ENCODE measurements at places on chromosomes 4 and X.

GRCh38 chr4:142278171-142278570 lies 567.9 kb downstream of the INPP4B start:
- no peak for DNase-seq

DNA sequence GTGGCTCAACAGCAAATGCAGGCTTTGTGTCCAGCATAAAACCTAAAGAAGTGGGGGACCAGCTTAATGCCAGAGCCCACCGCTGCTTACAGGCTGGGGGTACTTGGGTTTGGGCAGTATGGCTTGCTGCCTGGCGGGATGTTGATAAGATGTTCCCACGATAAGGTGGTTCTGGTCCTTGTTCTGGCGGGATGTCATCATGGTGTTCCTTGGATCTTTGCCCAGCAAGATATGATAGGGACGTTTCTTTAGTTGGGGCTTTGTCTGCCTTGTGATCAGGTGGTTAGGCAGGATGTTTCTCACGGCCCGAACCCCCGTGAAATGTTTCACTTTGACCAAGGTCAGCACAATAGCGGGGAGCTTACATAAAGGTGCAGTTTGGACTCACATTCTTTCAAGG lies 35.3 kb downstream of the PNPLA4 start:
- no peak for DNase-seq

DNA sequence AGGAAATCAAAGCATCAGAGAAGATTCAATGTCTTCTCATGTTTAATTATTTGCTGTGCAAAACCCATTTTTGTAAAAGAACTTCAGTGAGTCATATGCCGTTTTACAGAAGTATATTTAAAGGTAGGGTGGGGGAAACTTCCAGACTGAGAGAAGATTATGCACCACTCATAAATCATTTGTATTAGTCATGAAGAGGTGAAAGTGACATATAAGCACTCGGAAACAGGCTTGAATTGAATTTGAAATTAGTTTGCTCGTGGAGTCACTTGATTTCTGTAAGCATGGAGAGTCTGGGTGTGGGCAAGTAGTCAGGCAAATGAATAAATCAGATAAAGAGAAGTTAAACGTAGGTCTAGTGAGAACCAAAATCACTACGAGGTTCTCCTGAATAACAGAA lies 335.1 kb downstream of the ANK2 start:
- DNase-seq: no peak

- DNase-seq: no peak
These were observed 17.7 kb downstream of the OTUD5 start for GRCh38 chrX:48939524-48940228.

DNA sequence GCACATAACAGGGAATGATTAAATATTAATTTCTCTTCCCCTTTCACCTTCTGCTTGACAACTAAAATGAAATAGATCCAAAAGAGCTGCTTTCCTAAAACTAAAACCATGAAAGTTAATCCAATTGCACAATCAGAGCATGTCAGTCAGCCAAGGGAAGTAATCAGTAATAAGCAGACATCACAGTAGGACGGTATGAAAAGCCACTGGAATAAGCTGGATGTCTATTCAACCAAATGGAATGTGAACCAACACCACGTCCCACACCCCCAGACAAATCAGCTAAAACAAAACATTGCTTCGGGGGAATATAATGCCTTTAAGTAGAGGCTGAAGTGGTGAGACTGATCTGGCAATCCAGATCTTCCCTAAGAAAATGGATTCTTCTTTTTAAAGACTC lies 859.4 kb upstream of the FTHL17 start:
- no peak for DNase-seq

GRCh38 chrX:22021751-22022324 lies 10.3 kb upstream of the PHEX start:
- no peak for DNase-seq

DNA sequence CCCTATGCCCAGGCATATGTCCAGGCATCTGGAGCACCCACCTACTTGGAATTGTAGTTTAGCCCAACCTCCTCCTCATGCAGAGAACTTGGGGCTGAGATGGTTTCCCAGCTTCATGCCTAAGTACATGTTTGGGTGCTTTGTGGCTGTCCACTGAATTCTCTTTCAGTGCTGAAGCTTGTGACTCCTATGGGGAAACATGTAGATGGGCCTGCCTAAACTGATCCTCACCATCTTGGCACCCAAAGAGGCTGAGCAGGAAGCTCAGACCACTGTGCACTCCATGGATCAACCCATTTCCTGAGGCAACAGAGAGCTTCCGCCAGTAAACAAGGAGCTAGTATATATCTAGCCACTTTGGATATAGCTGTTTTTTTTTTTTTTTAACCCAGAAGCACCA lies 2733.7 kb downstream of the PCDH7 start:
- no peak for DNase-seq

GRCh38 chr4:73193155-73193554 lies 65.4 kb downstream of the ANKRD17 start:
- no peak for DNase-seq

DNA sequence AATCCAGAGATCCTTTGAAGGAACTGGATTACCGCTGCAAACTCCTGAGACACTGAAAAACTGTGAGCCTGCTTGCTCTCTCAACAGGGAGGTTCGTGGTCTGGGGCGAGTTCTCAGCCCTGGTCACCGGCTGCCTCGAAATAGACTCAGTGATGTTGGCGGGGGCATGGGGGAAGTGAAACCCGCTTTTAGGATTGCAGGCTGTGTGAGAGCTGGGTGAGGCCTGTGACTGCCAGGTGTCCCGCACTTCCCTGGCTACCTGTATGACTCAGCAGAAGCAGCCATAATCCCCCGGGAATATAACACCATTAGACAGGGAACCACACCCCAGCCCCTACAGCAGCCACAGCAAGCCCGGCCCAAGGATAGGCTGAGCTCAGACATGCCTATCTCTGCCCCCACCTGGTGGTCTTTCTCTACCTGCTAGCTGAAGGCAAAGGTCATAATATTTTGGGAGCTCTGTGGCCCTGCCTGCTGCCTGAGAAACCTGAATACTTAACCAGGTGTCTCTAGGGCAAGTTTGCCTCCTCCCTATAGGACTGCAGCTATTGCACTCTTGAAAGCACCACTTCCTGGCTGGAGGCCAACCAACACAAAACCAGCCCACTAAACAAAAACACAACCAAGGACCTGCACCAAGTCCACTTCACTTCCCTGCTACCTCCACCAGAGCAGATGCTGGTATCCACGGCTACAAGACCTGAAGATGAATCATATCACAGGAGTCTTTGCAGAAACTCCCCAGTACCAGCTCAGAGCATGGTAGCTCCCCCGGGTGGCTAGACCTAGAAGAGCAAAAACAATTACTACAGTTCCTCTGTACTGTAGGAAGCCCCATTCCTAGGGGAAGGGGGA lies 202.0 kb downstream of the RRAGB start:
- DNase-seq: no peak

DNA sequence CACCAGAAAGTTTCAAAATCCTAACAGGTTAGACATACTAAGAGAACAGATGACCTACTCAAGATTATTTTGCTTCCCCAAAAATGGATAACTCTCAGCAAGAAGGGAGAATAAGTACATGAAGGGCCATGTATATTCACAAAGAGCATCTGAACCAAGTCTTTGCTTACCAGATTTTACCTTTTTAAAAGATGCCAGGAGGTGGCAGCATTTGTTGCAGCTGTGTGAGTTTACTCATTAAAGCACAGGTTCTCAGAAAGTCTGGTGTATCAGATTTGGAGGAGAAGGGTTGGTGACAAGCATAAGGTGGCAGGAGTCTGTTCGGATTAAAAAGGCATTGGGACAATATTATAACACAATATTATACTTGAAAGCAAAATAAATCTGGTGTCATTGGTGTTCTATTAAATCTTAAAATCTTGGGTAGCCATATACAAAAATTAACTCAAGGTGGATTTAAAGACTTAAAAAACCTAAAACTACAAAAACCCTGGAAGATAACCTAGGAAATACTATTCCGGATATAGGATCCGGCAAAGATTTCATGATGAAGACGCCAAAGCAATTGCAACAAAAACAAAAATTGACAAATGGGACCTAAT lies 51.3 kb upstream of the NFKB1 start:
- DNase-seq: peak; percentile 89

DNA sequence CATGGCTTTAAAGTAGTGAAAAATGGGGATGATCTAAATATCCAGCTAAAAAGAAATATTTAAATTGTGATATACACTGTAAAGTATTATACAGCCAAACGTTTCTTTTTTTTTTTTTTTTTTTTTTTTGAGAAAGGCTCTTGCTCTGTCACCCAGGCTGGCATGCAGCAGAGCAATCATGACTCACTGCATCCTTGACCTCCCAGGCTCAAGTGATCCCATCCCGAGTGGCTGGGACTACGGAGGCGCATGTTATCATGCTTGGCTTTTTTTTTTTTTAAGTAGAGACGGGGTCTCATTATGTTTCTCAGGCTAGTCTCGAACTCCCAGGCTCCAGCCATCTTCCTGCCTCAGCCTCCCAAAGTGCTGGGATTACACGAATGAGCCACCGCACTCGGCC lies 17.1 kb downstream of the SMIM14 start:
- DNase-seq: no peak
